Hematopoietic multipotent progenitor cell treated with erythropoietin and hydrocortisone succinate and interleukin-3 and kit ligand, for 17 days (in vitro differentiated cells): ENCODE measurements at places on chromosomes 5 and 9.

- no peak for DNase-seq
Measured at GRCh38 chr5:104494083-104494482, 931.5 kb upstream of the NUDT12 start.

GRCh38 chr5:33118761-33119415, 321.9 kb upstream of the TARS1 start:
- no peak for DNase-seq

GRCh38 chr9:123928533-123929176, 1.3 kb downstream of the DENND1A start:
- DNase-seq, result no peak

DNA sequence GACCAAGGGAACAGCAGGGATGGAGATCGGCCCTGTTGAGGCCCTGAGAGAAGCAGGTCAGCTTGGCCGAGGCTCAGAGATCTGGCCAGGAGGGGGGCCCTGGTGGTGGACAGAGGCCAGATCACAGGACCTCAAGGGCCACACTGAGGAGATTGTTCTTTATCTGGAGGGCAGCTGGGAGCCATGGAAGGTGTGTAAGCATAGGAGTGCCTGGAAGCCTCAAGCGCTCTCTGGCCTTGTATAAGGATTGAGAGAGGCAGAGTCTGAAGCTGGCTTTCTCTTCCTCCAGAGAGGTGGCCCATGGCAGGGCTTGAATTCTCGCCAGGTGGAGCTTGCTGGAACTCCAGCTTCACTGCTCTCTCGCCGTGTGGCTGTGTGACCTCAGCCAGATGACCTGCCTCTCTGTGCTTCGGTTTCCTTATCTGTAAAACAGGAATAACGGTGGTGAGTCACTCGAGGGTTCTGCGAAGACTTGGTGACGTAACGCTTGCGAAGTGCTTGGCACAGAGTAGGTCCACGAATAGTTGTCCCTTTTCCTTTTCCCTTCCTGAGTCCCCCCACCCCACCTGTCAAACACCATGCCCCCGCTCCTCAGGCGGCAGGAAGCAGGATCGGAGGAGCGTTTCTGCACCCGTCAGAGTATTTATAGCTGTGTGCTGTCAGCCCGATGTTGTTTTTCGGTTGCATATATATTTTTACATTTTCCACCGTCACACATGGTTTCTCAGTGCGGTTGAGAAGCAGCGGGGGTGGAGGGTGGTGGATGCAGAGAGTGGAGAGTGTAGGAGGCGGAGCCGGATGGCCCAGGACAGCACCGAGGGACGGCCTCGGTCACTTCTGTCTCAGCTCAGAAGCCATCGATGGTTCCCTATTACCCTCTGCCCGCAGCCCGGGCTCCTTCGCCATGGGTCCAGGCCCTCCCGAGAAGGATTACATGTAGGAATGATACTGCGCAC, 17.0 kb upstream of the CRB2 start:
- peak; percentile 90 for DNase-seq

DNA sequence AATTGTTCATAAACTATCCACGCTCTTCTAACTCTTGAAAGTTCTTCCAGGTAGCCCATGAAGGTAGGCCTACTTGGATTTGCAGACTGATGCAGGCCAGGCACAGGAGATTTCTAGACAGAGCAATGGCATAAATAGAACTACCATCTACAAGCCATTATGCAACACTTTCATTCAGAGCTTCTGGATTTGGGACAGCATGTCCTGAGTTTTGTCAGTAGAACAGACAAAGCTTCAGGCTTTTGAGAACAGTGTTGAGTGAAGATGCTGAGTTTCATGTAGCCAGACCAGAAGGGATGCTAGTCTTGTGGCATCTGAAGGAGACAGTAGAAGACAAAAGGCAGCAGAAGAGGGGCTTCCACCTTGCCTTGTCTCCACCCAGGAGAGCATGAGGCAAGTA, 196.6 kb downstream of the TRIM32 start:
- DNase-seq, result no peak

DNA sequence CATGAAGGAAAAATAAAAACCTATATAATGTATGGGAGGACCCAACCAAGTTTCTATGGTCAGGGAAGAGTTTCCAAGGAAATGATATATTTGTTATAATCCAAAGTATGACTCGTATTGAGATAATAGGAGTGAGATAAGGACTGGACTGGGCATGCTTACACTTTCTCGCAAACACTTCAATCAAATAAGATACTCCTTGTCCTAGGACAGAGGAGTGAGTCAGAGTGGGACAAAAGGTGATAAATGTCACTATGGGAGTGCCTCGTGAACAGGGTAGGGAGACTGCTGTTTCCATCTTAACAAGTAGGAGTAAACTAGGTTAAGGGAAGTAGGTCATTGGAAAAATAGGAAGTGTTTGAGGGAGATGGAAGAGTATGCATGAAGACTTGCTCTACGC, 47.2 kb downstream of the MACIR start:
- DNase-seq, result no peak

- no peak for DNase-seq
Measured at GRCh38 chr9:89579741-89580385, 24.9 kb upstream of the GADD45G start.

DNA sequence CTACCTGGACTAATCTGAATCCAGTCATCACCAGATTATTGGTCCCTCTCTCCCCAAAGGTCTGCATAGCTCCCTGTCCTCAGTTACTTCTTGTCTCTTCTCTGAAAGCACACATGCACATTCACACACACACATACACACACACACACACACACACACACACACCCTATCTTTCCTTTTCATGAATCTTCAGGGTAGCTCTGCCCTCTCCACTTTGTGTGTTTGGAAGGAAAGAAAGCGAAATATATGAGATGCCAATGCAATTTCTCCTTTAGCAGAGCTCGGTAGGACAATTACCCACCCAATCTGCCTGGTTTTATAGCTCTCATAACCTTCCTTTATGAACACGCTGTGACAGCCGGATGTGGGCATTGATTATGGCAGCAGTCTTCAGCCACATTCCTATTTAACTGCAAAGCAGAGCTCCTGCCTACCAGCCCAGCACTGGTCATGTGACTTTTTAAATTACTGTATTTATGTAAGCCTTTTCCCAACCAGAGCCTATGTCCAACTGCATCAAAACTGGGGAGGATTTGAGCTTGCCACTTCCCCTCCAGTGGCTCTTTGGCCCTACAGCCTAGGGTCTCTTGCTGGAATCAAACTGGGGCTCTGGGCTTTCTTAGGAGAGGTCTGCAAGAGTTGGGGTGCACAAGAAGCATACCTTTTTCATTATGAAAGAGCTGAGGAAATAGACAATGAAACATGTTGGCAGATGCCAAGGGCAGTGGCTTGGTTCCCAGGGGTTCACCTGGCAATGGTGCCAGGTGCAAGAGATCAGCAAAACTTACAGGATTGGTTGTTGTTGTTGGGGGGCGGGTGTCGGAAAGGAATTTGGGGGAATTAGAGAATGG, 20.8 kb upstream of the MATR3 start:
- DNase-seq, result no peak

DNA sequence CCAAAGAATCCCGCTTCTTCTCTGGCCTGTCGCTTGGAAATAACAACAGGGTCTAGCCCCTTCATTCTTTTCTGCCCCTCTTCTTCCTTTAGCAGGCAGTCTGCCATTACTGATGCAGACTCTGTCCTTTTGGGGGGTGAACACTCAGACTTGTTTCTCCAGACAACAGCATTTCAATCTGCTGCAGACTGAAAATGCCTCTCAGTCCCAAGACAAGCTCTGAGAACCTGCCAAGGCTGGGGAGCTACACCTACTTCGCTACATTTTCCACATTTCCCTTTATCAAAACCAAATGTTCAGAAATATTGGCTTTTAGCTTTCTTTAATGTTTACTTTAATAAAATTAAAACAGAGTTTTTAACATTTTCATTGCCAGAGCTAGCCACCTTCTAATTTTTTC, 152.4 kb downstream of the MPDZ start:
- no peak for DNase-seq

DNA sequence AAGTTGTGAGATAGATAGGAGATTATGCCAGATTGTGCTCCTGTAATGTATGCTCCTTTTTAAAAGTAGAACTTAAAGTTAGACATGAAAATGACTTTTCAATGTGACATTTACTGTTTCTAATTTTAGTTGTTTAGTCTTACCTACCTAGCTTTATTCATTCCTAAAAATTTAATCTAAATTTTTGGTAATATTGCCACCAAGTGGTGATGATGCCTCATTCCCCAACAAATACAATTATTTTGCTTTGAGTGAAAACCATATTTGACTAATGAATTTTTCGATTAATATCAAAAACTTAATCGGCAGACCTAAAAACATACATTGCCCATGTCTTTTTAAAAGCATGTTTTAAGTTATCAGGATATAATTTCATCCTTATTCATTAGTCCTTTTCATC, 25.6 kb downstream of the PPWD1 start:
- DNase-seq, result no peak

- no peak for DNase-seq
Measured at GRCh38 chr9:107437716-107438115, 51.9 kb downstream of the KLF4 start.

DNA sequence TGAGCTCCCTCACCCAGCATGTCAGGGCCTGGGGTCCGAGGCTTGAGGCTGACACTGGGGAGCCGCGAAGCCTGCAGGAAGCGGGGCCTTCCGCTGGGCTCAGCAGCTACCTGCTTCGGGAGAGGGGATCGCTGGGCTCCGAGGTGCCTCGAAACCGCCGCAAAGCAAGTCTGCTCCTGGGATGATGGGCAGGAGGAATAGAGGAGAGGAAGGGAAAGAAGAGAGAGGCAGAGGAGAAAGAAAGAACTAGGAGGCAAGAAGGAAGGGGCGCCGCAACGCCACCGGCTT, 1.5 kb upstream of the PRDM12 start:
- no peak for DNase-seq

GRCh38 chr5:40416098-40416497, 263.6 kb upstream of the PTGER4 start:
- DNase-seq, result no peak

DNA sequence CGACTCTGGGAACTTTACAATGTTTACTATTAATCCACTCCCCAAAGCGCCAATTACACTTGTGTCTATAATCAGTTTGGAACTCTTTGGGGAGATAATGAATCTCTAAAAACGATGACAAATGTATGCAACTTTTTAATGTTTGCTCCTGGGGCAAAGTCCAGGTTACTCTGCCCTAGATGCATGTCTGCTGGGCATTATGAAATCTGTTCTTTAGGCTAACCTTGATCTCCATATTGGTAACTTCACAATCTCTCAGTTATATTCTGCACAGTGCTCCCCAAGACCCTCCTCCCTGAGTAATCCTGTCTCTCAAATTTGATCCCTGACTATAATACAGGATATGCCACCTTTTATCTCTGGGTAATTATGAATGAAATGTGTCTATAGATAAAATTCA, 152.2 kb upstream of the TRPM3 start:
- DNase-seq, result no peak

GRCh38 chr9:114397219-114397847, 9.6 kb upstream of the AKNA start:
- no peak for DNase-seq

DNA sequence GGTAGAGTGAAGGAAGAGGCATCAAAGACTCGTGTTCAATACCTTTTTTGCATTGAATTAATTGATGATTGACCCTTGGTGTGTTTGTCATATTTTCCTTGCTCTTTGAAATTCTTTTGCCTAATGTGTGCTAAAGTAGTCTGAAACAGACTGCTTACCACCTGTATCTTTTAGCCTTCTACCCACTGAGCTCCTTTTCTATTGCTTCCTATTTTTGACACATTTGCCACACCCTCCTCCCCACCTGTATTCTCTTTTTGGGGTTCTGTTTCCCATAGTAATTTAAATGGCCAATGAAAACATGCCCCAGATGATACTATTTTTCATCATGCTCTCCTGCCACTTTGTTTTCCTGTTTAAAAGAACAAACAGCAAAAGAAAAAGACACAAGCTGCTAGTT, 78.5 kb downstream of the ZCCHC7 start:
- DNase-seq, result no peak

GRCh38 chr9:130845254-130845653, 10.2 kb downstream of the ABL1 start:
- DNase-seq, result no peak

GRCh38 chr5:138276402-138277054, 2.1 kb upstream of the GFRA3 start:
- DNase-seq, result no peak

DNA sequence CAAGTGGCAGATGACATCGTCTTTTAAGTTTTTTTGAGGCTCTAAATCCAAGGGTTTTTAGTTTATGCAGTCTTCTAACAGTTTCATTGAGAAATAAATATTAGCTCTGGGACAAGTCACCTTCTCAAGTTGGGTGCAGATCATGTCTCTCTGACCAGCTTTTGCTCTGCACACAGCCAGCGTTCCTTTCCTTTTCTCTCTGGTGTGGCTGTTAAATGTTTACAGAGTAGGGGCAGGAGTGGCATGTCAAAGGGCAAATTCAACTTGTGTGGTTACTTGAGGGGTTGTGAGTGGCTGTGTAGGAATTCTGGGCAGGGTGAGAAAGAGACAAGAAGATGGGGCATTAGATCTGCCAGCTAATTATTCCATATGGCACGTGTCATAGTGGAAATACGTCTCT, 187.5 kb upstream of the HMHB1 start:
- DNase-seq, result no peak

GRCh38 chr9:4386819-4387218, 87.0 kb upstream of the GLIS3 start:
- no peak for DNase-seq

GRCh38 chr9:22203371-22204138, 194.4 kb upstream of the CDKN2B start:
- no peak for DNase-seq

DNA sequence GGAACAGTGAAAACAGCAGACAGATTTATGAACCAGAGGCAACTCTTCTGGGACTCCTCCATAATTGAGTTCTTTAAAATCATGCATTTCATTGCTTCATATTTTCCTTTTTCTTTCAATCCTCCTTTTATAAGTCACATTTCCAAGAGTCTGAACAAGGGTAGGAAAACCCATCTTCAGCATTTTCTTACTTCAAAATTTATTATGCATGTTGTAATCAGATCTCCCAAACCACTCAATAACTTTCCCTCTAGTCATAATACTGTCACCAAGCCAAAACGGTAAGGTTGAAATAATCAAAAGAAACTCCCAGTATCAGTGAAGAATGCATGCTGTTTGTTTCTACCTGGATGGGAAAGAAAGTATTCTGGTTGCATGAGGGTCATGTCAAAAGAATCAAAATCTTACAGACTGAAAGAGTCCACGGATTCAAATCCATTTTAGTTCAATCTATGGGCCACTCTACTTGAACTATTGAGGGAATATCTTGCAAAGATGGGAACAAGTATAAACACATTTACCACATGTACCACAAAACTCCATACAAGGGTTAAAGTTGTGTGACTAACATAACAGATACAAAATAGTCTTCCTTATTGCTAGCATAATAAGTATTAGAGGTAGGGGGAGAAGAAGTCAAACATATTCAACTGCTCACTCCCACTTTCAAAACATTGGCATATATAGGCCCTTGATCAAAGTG, 797.3 kb downstream of the MAT2B start:
- DNase-seq, result no peak

DNA sequence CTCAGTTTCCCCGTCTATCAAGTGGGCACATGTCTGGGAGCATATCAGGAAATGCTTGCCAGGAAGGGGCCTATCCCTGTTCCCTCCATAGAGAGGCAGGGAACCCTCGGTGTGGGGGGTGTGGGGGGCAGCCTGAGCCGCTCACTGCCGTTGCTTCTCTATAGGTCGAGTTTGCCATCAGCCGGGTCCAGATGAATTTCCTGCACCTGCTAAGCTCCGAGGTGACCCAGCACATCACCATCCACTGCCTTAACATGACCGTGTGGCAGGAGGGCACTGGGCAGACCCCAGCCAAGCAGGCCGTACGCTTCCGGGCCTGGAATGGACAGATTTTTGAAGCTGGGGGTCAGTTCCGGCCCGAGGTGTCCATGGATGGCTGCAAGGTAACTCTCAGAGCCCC, 13.8 kb upstream of the ORM1 start:
- no peak for DNase-seq

GRCh38 chr5:172334196-172334595, 50.6 kb upstream of the UBTD2 start:
- no peak for DNase-seq
